ENCODE measurements at places on chromosomes 6 and 20.

GRCh38 chr20:23613676-23614075 is 8.0 kb upstream of the CST9 start:
- peak; percentile 48 for DNase-seq

- DNase-seq, result peak; percentile 35
Measured at GRCh38 chr6:143708889-143709288, 31.1 kb downstream of the PHACTR2 start.

GRCh38 chr20:38353316-38353715 is 7.0 kb downstream of the LBP start:
- DNase-seq, result peak; percentile 44

DNA sequence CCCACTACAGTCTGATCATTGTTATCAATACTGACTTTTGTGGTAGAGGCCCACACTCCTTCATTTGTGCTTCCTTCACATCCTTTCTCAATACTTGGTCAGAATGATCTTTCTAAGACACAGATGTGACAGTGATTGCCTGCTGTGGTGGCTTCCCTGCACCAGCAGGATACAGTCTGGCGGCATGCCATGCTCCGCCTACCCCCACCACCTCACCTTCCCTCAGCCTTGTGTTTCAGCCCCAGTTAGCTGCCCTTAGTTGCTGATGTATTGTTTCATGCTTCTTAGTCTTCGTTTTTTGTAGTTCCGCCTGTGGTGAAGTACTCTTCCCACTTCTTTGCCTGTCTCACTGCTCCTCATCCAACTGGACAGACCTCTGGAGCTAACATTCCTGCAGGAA is 10.9 kb downstream of the LRRC1 start:
- DNase-seq, result no peak

GRCh38 chr6:145643760-145644159 is 91.6 kb downstream of the EPM2A start:
- no peak for DNase-seq

- no peak for DNase-seq
Measured at GRCh38 chr6:30325150-30325872, 1.4 kb upstream of the TRIM39 start.

DNA sequence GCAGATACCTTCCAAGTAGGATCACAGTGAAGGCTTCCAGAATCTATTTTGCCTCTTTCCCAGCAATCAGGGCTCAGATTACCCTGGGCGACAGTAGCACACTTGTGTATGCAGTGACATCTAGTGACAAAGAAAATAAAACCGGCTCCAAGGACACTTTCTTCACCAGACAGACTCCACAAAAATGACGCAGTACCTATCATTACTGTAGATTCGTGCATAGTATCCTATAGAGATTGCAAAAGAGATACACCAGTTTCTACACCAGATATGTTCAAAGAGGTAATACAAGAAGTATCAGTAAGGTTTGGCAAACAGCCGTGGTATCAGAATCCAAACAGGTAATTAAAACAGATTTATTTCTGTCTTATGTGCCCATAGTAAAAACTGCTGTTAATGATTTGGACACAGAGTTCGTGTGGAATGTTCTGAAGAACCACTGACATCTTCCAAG is 600.4 kb upstream of the JAG1 start:
- peak; percentile 91 for DNase-seq

DNA sequence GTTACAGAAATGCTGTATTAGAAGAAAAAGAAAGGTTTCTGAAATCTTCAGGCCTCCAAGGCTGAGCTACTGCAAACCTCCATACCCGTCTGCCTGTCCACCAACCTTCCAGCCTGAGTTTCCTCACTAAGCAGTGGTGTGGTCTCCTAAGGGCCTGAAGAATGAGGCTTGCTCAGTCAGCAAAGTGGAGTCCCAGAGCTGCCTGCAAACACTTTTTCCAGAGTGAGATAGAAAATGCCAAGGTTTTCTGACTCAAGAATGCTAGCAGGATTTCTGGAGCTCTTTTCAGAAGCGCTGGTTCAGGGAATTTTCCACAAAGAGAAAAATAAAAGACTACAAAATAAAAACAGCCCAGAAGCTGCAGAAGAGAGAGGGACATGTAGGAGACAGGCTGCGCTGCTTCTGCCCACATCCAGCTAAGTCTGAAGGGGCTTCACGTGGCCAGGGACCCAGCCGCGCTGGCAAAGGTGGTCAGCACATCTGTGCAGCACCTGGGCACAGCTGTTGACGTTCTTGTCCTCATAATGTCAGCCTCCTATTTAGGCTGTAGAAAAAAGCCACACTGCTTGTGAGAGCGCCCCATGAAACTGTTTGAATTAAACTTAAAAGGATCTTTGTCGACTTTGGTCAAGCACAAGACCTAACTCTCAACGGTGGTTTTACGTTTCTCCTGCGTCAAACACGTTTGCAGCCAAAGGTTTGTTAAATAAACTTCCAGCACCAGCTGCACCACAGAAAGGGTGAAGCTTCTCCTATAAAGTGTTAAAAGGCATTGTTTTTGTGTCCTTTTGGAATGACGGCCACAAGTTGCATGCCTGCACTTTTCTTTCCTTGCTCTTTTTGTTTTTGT is 209.0 kb downstream of the THBS2 start:
- peak; percentile 88 for DNase-seq

- peak; percentile 12 for DNase-seq
Measured at GRCh38 chr6:14316651-14317386, 199.2 kb downstream of the CD83 start.

DNA sequence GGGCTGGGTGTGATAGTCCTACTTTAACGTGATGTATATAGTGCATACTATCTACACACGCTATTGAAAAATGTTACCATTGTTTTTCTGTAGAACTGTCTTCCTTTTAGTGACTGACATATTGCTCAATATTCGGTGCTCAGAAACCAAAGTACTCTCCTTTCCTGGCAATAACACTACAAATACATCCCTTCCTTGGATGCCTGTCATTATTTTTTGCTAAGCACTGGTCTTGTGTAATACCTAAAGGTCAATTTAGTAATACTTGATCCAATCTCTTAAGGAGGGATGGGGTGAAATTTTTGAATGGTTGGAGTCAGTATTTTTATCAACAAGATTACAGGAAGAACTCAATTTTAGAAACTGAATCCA is 23.9 kb downstream of the CNR1 start:
- DNase-seq, result no peak

GRCh38 chr6:64890609-64891008 is 816.4 kb downstream of the EYS start:
- no peak for DNase-seq

GRCh38 chr6:24854077-24854666 is 55.5 kb upstream of the ARMH2 start:
- peak; percentile 54 for DNase-seq

DNA sequence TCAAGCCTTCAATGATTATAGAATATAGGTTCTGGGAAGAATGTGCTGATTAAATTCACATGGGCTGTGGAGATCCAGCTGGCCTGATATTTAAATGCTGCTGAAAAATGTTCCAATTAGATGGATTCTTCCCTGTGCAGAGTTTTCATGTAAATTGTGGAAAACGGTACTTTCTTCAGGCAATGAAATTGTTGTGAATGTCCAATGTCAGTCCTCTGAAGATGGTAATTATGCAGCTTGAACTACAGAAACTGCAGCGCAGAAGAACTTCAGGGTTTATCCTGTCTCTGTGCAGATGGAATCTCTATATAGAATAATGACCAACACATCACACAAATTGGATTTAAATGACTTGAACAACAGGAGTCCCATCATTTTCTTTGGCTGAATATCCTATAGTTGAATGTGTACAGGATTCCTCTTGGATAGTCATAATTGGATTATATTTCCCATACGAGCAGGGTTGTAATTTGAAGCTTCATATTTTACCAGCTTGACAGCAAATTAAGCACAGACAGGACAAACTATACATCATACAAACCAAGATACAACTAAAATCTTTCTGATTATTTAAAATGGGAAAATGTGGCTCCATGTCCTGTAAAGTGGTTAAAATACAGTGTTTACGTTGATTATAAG is 82.3 kb downstream of the CAP2 start:
- DNase-seq, result no peak

DNA sequence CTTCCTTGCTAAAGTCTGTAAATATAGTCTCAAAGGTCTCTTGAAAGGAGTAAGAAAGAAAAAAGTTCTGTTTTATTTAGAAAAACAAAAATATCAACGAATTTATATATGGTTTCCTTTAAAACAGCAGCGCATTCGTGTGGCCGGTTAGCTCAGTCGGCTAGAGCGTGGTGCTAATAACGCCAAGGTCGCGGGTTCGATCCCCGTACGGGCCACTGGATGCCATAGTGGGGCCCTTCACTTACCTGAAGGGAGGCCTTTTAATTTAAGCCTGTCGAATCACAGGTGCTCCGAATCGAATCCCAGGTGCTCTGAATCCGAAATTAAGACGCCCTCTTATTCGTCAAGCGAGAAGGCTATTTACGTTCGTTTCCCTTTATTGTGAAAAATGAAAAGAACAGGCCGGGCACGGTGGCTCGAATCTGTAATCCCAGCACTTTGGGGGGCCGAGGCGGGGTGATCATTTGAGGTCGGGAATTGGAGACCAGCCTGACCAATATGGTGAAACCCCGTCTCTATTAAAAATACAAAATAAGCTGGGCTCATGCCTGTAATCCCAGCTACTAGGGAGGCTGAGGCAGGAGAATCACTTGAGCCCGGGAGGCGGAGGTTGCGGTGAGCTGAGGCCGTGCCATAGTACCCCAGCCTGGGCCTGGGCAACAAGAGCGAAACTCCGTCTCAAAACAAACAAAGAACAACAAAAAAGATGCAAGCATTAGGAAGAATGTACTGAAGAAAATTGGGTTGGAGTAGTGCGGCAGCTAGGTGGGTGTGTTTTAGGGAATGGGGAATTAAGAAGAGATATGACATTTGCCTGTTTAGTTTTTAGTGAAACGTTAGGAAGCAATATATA is 195.8 kb upstream of the ZNF184 start:
- peak; percentile 58 for DNase-seq

DNA sequence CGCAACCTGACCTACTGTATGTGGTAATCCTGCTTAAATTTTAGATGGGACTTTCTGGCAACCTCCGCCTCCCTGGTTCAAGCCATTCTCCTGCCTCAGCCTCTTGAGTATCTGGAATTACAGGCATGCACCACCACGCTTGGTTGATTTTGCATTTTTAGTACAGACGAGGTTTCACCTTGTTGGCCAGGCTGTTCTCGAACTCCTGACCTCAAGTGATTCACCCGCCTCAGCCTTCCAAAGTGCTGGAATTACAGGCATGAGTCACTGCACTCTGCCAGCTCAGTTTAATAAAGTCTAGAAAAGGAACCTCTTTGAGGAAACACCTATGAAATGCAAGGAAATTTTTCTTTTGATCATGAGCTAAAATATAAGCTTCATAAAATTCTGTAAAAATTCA is 9.0 kb upstream of the PLCB4 start:
- DNase-seq, result no peak

- DNase-seq, result no peak
Measured at GRCh38 chr20:12252793-12253192, 335.1 kb downstream of the BTBD3 start.

GRCh38 chr6:31087494-31088089 is 24.8 kb downstream of the C6orf15 start:
- DNase-seq, result peak; percentile 92

GRCh38 chr6:411402-412145 is 20.0 kb downstream of the IRF4 start:
- no peak for DNase-seq

DNA sequence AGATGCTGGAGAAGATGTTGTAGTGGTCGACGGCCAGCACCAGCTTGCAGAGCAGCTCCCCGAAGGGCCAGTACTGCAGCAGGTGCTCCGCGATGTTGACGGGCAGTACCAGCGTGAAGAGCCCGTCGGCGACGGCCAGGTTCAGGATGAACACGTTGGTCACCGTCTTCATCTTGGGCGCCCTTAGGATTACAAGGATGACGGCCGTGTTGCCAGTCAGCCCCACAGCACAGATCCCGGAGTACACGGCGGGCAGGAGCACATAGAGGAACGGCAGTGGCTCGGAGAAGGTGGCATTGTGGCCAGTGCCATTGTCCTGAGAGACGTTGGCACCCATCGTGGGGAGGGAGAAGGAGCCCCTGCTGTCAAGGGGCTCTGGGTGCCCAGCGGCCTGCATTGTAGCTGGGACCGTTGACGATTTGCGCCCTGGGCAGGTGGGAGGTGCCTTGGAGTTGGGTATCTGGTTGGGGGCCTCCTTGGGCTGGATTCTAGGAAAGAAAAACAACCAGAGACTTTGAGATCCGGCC is 867 bp downstream of the NPBWR2 start:
- DNase-seq, result no peak

DNA sequence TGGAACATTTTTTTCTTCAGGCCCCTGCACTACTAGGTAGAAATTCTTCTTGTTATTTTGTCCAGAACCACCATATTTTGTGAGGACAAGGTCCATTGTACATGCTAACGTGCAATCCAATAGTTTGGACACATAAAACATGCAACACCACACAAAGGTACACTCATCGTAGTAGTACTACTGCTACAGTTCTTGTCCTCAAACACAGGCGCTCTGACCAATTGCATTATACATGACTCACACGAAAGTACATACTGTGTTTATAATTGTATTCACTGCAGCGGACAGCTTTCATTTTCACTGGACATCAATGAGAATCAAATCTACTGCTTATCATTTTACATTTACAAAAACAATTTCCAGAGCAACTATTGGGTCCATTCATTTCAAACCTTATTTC is 15.3 kb upstream of the SMLR1 start:
- DNase-seq, result no peak

DNA sequence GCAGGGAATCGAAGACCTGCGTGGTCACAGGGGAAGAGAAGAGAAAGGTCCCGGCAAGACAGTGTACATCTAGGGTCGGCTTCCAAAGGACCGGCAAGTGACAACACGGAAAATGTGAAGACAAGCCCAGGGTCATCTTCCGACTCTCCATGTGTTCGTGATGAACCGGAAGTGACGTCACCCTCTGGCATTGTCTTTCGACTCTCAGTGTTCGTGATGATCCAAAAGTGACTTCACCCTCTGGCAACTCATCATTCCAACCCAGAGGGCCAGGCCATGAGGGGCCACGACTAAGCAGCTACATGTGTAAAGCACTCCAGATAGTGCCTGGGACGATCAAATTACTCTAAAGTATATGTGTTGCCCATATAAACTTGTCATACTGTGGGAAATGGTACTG is 290.8 kb downstream of the THBS2 start:
- DNase-seq, result peak; percentile 87

Measured in muscle of leg (tissue), 16 donors.